ENCODE measurements at places on chromosomes 5 and 9.

DNA sequence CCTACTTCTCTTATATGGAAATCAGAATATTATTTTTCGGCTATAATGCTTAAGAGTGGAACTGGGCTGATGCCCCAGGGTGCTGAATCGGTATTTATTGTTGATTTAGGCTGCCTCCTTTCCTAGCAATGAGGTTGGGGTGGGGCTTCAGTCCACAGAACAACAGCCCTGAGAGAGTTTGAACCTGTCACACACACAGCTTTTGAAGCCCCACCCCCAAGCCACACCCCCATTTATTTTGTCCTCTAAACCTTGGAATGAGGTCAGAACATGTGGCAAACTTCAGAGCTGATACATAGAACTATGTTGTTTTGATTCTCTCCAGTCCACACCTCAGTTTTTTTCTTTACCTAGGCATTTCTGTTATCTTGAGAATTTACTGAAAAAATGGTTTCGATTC lies 51.7 kb upstream of the CAMK4 start:
- DNase-seq = no peak

DNA sequence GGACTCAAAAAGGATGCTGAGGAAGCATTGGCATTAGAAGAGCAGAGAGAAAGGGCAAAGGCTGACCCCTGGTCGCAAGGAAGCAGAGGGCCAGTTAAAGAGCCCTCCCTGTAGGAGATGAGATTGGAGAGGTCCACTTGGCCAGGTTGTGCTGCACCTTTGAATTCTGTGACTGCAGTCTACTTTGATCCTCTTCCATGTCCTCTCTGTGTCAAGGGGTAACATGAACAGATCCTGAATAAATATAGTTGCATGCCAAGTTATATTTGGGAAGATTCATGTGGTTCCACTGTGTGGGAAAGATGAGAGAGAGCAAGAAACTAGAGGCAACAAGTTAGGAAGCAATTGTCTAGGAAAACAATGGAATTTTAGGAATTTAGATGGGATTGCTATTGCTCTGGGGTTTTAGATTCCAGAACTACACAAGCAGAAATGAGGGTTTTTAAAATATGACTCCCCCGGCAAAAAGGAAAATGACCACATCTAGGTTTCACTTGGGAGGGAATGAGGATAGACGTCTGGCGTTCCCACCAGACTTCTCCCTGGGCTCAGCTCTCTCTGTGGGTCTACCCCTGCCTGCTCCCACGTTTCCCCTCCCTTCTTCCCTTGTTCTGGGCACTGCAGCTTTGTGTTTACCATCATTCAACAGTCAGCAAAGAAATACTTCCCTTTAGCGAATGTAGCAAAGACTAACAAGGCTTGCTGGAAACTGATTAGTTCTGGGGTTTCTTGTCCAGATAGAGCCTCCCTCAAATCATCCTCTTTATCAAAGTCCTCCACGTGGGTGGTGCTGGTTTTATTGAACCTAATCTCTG lies 63.6 kb downstream of the SNX18 start:
- DNase-seq = no peak

DNA sequence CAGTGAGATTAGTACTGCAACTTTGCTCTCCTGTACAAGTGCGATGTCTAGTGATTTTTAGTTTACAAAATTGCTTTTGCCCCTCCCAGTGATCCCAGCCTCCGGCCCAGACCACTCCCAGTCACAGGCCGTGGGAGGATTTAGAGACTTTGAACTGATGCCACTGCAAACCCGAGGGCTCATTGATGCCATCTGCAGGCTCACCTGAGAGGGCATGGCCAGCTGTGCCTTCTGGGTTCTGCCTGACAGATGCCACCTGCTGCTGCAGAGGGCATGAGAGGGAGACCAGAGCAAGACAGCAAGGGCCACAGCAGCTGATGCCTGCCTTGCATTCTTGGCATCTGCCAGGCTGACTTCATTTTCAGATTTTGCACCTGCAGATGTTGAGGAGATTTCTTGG lies 593.8 kb downstream of the CDK5RAP2 start:
- no peak for DNase-seq

- DNase-seq = no peak
Measured at GRCh38 chr9:131722255-131722654, 17.6 kb downstream of the RAPGEF1 start.

DNA sequence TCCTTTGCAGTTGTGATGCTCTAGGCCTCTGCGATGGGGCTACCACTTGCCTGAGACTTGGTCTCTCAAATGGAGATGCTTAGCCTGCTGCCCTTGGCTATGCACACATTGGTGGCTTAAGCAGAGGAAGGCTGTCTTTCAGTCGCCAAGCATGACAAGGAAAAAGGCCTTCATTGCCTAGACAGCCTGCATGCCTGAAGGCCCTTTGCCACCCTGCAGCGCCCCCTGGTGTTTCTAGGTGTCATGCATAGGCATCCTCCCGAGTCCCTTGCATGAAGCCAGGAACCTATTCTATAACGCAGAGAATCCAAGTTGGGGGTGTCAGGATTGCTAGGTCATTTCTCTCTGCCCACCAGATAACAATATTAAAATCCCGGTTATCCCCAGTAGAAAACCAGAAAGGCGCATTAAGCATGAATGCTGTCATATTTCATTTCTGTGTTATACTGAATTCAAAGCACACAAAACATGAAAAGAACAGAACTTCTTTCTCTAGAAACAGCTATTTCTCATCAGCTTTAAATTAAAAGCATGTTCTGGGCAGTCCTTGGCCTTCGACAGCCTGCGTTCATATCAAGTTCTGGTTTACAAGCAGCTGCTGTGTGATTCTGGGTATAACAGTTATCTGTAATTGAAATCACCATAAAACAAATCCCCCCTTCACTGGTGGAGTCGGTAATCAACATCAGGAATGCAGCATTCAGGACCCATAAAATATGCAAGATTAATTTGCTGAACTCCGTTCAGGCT lies 59.7 kb upstream of the TRPC7 start:
- peak; percentile 16 for DNase-seq

- DNase-seq = no peak
Measured at GRCh38 chr5:124157320-124157719, 589.1 kb downstream of the ZNF608 start.

DNA sequence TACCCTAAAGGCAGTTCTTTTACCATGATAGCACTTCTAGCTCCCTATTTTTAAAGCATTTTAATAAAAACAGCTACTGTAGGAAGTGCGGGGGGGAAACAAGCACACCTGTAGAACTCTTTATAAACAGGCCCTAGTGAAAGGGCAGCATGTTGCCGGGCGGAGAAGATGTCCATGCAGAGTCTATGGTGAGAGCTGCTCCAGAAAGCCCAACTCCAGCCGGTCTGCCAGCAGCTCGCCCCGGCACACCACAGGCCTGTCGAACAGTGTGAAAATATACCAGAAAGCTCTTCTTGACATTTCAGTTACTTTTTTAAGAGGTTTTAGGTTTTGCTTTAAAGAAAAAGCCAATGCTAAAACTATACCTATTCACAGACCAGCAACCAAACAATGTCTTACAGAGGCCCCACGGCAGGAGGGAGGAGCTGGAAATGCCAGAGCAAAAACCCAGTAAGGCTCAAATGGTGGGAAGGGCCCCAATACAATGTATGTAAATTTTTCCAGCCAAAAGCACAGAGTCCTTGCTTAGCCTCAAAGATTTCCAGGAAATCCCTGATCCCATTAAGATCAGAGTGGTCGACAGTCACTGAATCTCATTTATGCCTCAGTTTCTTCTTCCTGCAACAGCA lies 121.2 kb downstream of the SAXO1 start:
- DNase-seq = no peak

GRCh38 chr5:174982485-174982884 lies 258.1 kb downstream of the MSX2 start:
- no peak for DNase-seq

- DNase-seq = no peak
Measured at GRCh38 chr5:35819026-35819425, 37.7 kb upstream of the IL7R start.

DNA sequence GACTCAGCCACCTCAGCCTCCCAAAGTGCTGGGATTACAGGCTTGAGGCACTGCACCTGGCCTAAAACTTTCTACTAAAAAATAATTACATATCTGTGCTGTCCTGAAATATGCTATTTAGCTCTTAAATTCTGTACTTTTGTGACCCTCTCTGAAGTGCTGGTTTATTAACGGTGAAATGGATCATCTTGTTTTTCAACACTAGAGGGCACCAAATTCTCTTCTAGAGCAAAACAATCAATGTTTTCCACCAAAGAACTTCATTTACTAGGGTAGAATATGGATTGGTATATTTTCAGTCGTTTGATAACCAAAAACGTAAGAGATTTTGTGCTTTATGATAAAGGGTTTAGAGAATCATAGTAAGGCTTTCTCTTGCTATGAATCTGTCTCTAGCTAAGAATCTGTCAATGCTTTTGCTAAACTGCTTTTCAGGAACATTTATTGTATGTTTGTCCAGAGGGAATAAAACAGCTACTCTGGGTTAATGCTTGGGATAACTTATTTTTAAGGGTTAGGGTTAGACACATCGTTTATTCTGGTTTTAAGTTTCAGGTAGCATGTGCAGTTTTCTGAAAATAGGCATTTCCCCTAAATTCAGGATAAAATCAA lies 63.6 kb downstream of the RNF180 start:
- no peak for DNase-seq

- DNase-seq = no peak
Measured at GRCh38 chr5:53431665-53432064, 48.8 kb upstream of the FST start.

DNA sequence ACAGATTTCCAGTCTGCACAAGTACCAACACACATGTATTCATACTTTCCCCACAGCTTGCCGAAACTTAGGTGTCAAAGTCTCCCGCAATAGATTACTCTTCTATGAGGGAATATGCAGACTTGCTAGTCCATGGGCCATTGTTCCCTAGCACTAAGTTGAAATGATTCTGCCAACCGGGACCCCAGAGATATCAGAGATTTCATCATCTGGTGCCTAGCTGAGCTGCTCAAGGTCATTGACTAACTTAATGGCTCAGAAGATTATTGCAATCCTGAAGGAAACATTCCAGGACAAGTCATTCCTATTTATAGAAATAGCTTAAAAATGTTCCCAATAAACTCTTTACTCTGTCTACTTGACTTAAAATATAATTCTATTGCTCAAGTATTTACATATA lies 202.6 kb downstream of the PIK3R1 start:
- no peak for DNase-seq

DNA sequence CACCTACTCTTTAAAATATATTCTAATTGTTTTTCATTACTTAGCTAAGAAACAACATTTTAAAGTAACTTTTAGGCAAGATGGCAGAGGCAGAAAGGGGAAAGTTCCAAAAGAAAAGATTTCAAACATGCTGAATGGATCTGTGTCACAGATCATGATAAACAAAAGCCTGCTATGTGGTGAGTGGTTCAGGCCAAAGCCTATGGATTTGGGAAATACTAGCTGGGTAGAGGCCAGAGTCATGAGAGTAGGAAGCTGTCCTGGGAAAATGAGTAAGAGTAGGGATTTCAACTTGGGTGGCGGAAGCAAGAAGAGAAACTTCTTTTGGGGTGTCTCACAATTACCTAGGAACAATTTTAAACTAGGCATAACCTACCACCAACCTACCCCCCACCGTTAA lies 68.7 kb upstream of the GRHPR start:
- DNase-seq = no peak

DNA sequence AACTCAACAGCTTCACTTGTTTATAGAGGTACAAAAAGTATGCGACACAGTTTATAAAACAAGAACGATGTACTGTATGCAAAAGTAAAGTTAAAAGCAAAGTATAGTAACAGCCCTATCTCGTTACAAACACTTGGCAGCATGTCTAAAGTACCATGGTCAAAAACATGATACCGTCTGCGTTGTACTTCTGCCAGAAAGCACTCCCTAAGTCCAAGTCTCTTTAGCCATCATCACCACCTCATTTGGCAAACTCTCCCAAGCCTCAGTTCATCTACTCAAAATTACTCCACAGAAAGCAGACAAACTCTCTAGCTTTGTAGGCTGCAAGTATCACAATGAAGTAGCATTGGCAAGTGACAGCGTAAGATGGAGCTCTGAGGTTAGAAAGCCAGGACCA lies 73.4 kb downstream of the NFIB start:
- DNase-seq = no peak

DNA sequence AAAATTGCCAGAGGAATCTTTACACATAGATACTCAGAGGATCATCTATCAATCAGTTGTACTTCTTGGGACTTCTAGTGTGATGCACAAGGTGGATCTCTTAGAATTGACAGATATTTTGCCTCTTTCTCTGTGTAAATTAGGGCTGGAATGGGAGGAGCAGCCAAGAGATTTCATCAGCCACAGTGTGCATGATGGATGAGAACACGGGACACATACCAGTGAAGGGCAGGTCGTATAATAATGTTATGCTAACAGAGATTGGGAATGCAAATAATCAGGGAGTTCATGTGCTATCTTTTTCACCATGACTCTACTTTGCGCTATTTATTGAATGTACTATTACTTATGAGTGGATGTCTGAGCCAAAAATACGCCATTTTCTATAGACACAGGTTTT lies 43.3 kb upstream of the ISOC1 start:
- DNase-seq = no peak

- no peak for DNase-seq
Measured at GRCh38 chr5:80129146-80129545, 94.0 kb downstream of the THBS4 start.

GRCh38 chr9:128687453-128687852 lies 1.6 kb upstream of the SET start:
- DNase-seq = no peak

- peak; percentile 89 for DNase-seq
Measured at GRCh38 chr9:133144142-133144903, 19.4 kb downstream of the GBGT1 start.

GRCh38 chr5:172758077-172758833 lies 12.7 kb downstream of the DUSP1 start:
- no peak for DNase-seq

DNA sequence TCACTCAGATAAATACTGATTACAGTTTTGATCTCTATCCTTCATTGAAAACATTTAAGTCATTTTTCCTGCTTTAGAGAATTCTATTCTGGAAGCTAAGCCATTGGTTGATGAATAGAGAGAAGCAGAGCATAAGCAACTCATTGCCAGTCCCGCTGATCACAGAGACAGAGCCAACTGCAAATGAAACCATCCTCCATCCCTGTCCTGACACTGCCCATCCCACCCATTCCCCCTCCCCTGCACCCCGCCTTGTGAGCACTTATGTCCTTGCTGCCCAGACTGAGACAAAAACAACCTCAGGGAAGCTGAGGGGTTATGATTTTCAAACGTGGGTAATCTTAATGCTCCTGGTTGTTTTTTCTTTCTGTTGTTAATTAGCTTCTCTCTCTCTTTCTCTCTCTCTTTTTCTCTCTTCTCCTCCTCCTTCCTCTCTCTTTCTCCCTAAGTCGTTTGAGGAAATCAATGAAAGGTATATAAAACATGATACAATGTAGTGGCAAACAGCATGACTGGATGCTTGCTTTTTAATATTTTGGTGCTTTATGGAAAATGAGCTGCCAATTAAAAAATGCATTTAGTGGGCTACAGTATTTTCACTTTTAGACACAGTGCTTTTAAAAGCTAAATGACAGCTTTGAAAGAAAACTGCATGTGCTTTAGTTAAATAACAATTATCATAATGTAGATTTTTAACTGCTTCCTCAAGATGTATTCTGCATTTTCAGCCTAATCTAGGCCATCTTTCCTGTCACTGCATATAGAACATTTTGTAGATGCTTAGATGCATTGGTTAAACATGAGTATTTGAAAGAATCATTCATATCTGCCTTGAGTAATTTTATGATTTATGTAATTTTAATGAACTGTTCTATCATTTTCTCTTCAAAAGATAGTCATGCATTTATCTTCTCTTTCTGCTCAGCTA lies 57.3 kb downstream of the CMYA5 start:
- DNase-seq = no peak

GRCh38 chr9:83669067-83669466 lies 38.7 kb downstream of the UBQLN1 start:
- DNase-seq = no peak

- no peak for DNase-seq
Measured at GRCh38 chr5:157570531-157571200, 4.9 kb downstream of the ADAM19 start.
